Hindlimb muscle (tissue), 1 donor: ENCODE measurements at places on chromosomes 16 and 17.

DNA sequence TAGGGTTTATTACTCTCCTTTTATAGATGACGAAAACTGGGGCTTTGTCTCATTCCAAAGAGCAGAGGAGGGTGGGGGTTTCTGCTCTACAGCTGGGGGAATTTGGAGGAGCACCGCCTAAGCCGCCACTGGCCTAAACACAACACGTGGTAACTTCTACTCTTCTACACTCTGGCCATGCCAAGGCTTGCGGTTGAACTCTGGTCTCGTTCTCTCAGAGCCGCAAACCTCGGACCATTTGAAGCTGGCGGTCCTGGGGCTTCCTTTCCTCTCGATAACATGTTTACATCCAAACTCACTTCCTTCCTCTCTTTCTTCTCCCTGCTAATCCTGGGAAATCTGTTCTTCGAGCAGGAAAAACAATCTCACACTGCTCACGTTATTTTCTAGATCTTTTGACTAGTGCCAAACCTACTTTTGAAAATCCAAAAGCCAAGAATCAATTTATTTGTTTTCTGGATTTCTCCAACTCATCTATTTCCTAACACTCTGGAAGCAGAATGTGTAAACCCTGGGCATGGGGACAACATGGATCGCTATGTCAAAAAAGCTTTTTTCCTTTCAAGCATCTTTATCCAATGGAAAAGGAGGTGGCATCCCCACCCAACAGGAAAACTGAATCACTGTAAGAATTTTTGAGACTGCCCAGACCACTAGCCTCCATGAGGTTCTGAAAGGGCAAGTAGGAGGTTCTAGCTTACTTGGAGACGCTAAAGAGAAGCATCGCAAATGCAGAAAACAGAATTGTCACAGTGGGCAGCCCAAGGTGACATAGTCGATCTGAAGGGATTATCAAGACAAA lies 13.6 kb upstream of the EEF2K start:
- peak; percentile 85 for DNase-seq

- no peak for DNase-seq
These were observed 423.3 kb upstream of the MAF start for GRCh38 chr16:80023865-80024264.

- DNase-seq: no peak
These were observed 807.1 kb downstream of the KCNJ2 start for GRCh38 chr17:70976447-70976846.

DNA sequence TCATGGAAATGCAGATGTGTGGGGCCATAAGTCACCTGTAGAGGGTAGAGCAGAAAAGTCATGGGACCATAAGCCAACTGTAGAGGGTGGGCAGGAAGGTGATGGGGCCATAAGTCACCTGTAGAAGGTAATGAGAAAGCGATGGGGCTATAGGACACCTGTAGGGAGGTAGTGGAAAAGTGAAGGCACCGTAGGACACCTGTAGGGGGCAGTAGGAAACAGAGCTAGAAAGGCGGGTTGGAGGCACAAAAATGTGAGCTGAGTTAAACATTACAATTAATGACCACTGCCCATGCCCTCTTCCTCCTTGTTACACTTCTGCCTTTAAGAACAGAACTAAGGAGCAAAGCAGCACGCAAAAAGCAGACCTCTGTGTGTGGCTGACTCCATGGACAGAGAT lies 150.1 kb downstream of the SHISA6 start:
- DNase-seq: no peak

DNA sequence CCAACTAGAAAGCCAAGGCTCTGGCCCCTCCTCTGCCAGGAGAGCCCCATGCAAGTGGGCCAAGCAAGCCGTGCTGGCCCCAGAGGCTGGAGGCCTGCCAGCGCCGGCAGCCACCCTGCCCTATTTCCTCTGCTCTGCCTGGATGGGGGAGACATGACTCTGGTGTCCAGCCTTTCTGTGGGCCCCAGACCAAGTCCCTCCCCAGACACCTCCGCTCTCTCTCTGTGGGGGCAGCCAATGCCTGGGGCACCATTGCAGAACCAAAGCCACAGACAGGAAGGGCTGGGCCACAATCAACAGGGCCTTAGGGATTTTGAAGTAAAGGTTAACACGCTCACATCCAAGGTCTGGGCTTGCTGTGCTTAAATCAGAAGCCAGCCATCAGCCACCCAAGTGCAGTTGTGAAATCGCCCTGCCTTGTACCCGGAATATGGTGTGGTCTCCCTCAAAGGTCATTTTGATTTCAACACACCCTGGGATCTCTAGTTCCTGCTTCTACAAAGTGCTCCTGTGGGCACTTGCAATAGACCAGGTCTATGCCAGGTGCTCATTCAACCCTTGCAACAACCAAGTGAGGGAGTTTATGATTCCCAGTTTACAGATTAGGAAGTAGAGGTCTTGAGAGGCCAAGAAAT lies 63.5 kb upstream of the TEX2 start:
- no peak for DNase-seq

GRCh38 chr17:54339731-54340130 lies 517.0 kb downstream of the KIF2B start:
- DNase-seq: no peak

GRCh38 chr16:1884889-1885288 lies 12.9 kb upstream of the MEIOB start:
- no peak for DNase-seq

DNA sequence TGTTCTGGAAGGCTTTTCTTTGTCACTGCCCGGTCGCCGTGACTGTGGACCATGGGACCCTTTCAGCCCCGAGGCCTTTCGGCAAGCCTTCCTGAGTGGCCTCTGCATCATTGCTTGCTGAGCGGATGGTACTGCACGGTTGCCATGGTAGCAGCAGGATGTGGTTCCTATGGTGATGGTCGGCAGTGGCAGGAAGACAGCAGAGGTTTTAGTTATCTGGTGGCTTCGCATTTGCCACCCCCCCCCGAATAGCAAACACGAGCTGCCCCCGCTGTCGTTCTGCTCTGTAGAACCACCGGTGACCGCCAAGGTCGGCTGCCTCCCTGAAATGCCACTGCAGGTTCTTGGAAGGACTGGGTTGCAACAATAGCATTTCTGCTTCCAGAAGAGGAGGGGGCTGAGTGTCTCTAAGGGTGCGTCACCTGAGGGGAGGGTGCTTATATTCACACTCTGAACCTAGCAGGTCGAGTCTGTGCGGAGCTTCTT lies 76.6 kb downstream of the CMIP start:
- DNase-seq: no peak

DNA sequence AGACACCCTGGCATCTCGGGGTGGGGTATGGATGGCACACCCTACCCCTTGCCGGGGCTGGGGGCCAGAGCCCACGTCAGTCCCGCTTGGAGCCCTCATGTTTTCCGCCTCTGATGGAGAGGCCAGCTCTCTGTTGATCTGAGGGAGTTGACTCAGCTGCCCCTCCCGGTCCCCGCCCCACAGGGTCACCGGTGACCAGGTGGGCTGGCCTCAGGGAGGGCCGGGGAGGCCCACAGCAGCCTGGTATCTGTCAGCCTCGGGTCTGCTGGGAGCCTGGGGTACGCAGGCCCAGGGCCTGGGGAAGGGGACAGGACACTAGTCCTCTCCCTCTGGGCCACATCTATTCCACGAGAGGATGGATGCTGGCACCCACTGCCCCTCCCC lies 109.5 kb upstream of the CIBAR2 start:
- DNase-seq: no peak

DNA sequence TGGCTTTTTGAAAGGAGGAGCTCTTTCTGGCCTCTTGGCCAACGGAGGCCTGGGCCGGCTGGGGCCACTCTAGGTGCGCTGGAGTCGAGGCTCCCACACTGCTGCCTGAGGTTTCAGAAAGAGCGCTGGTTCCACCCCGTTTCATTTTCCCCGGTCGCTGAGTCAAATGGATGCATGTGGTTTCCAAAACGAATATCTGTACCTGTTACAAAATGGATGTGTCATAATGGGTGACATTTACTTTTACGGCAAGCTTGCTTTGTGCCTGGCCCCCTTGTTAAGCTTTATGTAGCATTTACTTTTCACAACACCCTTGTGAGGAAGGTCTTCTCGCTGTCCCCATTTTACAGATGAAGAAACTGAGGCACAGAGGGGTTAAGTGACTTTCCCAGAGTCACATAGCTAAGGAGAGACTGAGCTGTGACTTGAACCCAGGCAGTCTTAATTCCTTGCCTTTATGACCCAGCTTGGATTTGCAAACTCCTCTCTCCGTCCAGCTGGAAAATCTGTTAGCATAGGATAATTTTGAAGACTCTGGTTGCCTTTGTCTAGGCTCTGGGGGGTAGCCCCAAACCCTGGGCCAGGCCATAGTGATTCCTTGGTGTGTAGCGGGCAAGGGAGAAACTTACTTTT lies 10.6 kb downstream of the KSR1 start:
- no peak for DNase-seq

DNA sequence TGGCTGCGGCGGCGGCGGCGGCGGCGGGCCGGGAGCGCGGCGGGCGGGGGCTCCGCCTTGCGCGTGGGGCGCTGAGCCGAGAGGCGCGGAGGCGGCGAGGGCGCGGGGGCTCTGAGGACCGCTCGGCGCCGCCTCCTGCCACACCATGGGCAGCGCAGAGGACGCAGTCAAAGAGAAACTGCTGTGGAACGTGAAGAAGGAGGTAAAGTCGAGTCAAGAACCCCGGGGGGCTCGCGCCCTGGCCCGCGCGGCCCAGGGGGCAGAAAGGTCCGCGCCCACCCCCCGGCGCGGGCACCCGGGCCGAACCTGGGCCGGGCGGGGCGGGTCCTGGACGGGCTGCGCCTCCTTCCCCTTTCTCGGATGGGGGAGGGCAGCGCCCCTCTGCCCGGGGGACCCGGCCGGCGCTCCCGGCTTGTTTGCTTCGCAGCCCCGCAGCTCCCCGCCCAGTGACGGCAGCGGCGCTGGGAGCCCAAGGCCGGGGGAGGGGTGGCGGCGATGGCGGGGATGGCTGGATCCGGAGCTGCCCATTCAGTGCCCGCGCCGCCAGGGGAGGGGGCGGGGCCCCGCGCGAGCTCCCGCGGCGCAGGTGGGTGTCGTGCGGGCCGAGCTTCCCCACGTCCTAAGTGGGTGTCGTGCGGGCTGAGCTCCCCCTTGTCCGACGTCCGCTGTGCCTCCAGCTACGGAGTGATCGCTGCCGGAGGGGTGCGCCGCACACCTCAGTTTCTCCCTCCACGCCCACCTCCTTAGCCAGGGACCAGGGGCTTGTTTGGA lies 428 bp downstream of the SGSM2 start:
- DNase-seq: no peak

DNA sequence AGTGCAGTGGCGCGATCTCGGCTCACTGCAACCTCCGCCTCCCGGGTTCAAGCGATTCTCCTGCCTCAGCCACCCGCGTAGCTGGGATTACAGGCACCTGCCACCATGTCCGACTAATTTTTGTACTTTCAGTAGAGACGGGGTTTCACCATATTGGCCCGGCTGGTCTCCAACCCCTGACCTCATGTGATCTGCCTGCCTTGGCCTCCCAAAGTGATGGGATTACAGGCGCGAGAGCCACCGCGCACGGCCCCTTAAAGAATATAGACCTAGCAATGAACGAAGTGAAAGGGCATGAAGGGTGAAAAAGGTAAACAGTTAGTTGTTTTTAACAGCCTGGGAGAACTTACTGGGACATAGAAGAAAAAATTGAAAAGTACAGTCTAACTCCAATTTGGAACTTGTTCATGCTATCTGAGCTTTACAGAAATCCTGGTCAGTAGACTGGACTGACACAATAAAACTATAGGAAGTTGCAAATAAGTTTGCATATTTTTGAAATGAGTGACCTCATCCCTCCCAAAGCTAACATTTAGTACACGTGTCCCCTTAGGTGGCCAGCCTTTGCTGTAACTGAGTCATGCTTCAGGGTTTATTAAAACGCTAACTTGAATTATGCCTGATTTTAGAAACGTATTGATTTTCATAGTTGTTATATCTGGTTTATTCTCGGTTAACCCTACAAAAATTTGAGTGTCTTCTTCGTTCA lies 1.8 kb downstream of the COG1 start:
- no peak for DNase-seq

DNA sequence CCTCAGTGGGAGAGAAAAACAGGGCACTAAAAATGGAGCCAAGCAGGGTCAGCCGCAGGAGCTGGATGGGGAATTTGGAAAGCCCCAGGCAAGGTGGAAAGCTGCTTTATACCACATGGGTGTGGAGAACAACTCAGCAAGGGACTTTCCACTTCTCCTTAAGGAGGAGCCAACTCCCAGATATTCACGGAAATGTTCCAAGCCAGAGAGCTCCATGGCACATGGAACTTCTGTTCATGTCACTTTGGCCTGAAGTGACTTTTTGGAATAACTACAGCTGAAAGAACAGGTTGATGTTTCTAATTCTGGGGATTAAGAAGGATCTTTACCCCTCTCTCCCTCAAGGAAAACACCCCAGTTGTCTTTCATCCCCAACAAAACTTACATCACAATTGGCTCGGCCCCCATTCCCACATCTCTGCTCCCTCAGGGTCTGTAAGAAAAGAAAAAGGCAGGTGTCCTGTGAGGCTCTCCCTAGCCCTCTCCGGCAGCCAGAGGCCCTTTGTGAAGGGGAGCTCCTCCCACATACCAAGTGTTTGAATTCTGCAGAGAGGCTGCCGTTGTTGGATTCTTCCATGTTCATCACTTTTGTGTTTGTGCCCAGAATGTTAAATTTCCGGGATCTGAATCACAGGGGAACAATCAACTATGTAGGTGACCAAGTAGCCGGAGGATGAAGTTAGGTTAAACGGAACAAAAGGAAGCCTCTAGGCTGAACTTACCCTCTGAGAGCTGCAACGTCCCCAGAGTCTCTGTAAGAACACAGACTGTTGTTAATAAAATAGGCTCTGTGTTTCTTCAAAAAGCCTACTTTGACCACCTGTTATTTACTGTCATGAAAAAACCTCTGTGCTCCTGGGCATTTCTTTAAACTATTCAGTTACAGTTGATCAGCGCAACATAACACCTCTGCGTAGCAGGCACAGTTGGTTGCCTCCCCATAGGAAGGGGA lies 41.0 kb downstream of the STAT5A start:
- no peak for DNase-seq

- no peak for DNase-seq
These were observed 174.3 kb downstream of the ENGASE start for GRCh38 chr17:79248843-79249493.

- no peak for DNase-seq
These were observed 12.0 kb downstream of the HS3ST6 start for GRCh38 chr16:1906055-1906845.

- DNase-seq: no peak
These were observed 6.8 kb downstream of the MPG start for GRCh38 chr16:84718-85406.

GRCh38 chr16:17832738-17833137 lies 362.0 kb upstream of the XYLT1 start:
- DNase-seq: no peak

DNA sequence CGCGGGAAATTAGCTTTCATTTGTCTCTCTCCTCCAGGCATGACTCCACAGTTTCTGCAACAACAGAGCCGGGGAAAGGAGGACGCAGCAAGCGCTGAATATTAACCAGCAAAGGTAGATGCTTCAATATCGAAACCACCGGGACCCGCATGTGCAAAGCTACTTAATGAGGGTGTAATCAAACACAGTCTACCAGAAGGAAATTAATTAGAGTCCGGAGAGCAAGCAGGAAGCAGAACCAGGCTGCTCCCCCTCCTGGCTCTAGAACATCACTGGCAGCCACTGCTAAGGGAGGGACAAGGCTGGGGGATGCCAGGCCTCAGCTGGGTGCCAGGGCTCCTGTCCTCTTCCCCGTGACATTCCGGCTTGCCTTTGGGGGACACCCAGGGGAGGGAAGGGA lies 21.7 kb downstream of the LRRC75A start:
- DNase-seq: no peak

GRCh38 chr16:15055141-15056053 lies 477 bp downstream of the NTAN1 start:
- DNase-seq: peak; percentile 43
